ENCODE measurements at places on chromosomes 3 and 15. TPM values are rescaled to one million over a fixed set of nuclear protein-coding genes. Genes with fewer than 3 reads are reported as not detected.
A peak's percentile ranks its signal among the peaks of the same experiment; 100 is the strongest.

The POLQ gene
- total RNA-seq = 6.4 TPM

The MKRN2 gene
- total RNA-seq = 42.7 TPM

The RTP4 gene
- 2.6 TPM for total RNA-seq

The MBNL1 gene
- 445 TPM for total RNA-seq

The TIPIN gene
- 10.0 TPM for total RNA-seq

The ZBTB20 gene
- total RNA-seq = 22.9 TPM

The LRIG1 gene
- total RNA-seq = 17.1 TPM

DNA sequence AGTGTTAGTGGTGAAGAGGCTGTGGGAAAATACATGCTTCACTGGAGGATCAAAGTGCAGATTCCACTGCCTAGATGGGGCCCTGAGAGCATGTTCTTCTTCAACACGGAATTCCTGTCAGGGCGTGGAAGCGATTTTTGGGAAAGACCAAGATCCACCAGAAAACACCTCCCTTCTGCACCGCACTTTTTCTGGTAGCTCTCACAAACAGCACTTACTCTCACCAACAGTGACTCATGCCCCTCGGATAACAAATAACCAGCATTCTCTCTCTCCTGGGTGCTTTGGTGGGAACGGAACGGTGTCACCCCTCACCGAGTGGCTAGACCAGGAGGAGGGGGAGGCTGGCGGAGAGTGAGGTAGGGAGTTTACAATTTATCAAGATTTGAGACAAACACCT, 40.1 kb downstream of the ADAMTSL3 start:
- peak; percentile 5 for DNase-seq

- no peak for DNase-seq
Observed at GRCh38 chr3:138222131-138222941, 35.2 kb downstream of the ARMC8 start.

DNA sequence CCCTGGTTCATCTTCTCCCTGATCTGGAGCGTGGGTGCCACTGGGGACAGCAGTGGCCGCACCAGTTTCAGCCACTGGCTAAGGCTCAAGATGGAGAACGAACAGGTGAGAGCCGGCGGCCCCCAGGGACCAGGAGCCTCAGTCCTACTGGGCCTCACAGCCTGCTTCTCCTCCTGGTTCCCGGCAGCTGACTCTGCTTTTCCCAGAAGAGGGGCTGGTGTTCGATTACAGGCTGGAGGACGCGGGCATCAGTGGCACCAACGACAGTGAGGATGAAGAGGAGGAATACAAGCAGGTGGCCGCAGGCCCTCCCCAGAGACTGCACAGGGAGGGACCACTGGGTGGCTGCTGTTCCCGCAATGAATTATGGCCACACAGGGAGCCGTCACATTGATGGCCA, 54.4 kb downstream of the DNAH1 start:
- DNase-seq = no peak

GRCh38 chr3:53083521-53083920, 37.6 kb upstream of the SFMBT1 start:
- DNase-seq = peak; percentile 15

DNA sequence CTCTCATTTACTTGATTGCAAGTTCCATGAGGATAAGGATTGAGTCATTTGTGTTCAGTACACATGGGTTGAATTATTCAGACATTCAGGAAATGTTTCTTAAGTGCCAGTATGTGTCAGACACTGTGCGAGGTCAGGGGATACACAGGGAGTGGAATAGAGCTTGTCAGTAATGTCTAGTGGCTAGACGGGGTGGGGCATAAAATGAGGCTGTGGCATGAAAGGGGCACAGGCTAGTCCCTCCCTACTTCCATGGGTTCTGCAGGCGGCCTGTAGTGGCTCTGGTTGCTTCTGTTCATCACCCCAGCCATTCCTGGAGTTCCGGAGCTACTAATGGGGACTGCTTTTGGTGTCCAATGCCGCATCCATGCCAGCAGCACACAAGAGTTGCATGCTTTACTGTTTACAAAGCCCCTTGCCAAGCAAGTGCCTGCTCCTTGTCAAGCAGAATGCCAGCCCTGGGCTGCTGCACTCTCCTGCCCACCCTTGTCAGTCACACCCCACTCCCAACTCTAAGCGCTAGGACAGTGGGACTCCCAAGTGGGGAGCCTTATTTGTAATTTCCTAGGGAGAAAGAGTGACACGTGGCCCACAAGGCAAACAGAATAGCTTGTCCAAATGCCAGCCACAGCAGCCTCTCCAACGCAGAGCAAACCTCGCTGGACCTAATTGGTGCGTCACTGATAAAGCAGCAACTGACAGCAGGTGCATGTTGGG, 70.8 kb downstream of the RAB11A start:
- peak; percentile 42 for DNase-seq

GRCh38 chr3:99625643-99626416, 12.6 kb upstream of the COL8A1 start:
- peak; percentile 73 for DNase-seq

- peak; percentile 13 for DNase-seq
Observed at GRCh38 chr3:55719508-55719907, 232.4 kb upstream of the WNT5A start.

DNA sequence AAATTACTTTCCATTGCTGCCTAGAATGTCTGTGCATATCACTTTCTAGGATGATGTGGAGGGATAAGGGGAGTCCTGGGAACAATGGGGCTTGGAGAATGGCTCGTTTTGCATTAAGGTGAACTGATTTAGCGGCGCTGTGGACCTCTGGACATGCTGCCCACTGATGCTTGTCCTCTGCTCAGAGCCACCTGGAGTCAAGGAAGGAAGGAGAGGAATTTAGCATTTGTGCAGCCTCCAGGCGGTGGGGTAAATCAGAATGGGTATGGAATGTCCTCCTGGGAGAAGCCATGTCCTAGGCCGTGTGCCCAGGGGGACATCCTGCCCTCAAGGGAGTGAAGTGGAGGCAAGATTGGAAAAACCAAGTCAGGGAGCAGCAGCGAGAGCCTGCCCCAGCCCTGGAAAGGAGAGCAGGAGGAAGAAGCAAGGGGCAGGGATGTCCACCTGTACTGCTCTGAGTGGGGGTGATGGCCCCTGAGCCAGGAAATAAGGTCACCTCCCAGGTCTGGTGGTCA, 37.8 kb downstream of the KY start:
- no peak for DNase-seq

- no peak for DNase-seq
Observed at GRCh38 chr3:48935530-48935929, 16.9 kb downstream of the ARIH2 start.

DNA sequence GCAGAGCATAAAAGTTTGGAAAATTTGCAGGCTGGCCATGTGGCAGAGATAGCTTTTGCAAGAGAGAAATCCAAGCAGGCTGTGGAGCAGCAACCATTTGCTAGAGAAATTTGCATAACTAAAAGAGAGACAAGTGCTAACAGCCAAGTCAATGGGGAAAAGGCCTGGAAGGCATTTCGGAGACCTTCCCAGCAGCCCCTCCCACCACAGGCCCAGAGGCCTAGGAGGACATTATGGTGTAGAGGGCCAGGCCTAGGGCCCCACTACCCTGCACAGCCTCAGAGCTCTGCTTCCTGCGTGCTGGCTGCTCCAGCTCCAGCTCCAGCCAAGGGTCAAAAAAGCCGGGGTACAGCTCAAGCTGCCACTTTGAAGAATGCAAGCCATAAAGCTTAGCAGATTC, 82.7 kb downstream of the MYO5A start:
- no peak for DNase-seq

- DNase-seq = no peak
Observed at GRCh38 chr3:138219255-138219654, 32.2 kb downstream of the ARMC8 start.

- no peak for DNase-seq
Observed at GRCh38 chr3:14274612-14274936, 96.0 kb downstream of the LSM3 start.
